ENCODE measurements at places on chromosomes 3 and 15.

DNA sequence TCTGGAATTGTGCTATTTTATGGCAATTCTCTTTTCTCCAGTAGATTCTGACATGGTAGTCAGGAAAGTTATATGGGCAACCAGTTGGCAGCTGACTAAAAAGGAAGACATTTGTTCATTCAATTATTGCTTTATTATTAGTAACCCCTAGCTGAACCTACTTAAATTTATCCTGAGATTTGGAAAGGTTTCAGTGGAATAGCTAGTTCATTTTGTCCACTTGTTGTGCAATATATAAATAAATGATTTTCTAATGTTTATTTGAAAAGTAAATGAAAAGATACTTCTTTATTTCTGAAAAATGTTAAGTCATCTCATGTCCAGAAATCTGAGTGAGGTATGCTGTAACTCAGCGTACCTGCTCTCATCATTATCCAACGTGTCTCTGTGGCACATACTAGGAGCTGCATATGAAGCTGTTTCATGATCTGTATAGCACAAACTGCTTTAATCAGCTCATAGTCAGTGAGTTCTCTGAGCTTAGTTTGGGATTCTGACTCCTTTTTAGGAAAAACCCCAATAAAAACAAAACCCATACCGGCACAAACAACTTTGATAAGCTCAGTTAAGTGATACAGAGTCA, 35.9 kb downstream of the RARB start:
- DNase-seq = no peak

GRCh38 chr3:47475570-47476329, at the start of gene SCAP:
SCAP (minus strand) TSS chr3:47475941; CDS start chr3:47442993, 32,948 bp downstream.
- DNase-seq = peak; percentile 95

- DNase-seq = no peak
Observed at GRCh38 chr3:9754678-9755077, 4.9 kb downstream of the OGG1 start.

DNA sequence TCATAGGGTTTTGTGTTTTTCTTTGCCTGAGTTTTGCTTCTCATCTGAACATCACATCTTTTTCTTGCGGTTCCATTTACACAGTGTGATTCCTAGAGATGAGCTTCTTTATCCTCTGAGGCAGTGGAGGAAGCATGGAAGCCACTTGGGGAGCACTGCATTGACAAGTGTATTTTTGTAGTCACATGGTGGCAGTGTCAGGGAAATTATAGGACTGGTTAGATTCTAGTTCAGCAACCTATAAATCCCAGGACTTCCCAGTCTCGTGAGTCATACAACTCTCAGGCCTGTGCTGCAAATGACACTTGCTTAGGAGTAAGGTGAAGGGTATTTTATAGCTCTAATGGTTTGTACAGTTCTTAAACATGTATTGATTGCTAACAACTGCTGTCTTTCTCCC, 58.4 kb downstream of the RBM6 start:
- no peak for DNase-seq

- DNase-seq = no peak
Observed at GRCh38 chr3:11818033-11818432, 28.7 kb downstream of the TAMM41 start.

DNA sequence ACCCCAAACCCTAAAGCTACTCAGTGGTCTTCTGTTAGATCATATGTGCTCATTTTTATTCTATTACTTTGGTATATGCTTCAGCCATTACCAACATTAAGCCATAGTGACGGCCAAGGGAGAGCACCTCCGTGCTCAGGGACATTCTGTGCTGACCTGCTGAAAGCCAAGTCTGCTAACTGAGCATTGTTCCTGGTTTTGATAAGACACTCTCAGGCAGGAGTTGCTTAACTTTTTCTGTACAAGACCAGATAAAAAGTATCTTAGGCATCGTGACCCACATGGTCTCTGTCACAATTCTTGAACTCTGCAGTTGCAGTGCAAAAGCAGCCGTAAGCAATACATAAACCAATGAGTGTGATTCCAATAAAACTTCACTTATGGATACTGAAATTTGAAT, 100.6 kb downstream of the KLHL25 start:
- peak; percentile 80 for DNase-seq

DNA sequence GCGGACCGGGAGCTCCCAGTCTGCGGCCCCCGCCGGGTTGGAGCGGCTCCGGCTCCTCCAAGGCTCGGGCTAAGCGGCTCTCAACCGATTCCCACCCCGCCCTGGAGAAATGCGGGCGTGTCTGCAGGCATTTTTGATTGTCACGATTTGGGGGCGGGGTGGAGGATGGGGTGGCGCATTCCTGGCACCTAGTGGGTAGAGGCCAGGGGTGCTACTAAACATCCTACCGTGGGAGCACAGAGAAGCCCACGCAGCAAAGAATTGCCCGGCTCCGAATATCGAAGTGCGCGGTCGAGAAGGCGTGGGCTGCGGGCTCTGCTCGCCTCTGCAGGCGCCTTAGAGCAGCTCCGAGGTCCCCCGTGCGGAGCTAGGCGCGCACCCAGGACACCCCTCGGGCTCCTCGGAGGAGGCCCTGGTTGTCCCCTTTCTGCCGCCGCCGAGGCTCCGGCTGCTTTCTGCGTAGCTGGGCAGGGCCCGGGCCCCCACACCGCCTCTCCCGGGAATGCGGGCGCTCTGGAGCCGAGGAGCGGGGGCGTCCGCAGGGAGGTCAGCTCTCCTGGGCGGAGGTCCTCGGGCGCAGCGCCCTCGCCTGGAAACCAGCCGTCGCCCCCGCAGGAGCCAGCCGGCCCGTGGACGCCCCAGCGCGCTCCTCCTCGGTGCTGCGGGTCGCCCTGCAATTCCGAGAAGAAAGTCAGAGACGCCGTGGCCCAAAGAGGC, 16.5 kb upstream of the LAMP3 start:
- DNase-seq = peak; percentile 72

DNA sequence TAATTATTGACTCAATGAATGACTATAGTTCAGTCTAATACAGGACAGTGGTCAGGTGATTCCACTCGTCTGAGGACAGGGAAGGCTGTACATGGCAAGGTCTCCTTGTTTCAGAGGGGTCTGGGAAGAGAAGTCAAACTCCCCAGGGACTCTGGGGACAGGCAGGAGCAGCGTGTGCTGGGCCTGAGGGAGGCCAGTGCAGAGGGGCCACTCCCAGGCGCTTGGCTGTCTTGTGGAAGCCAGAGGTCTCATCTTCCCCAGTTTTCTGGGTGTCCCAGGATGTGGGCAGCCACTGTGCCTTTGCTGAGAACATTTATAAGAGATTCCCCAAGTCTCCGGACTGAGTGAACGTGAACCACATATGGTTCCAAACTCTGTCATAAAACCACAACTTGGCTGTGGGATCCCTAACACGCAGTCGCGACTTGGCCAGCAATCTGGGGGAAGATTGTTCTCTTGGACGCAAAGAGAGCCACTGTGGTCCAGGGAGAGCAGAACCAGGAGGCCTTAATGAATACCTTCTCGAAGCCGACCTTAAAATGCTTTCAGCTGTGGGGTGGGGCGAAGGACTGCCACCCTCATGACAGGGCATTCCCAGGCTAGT, 30.4 kb downstream of the BHLHE40 start:
- DNase-seq = no peak

GRCh38 chr3:135862361-135862760, 103.2 kb upstream of the PPP2R3A start:
- no peak for DNase-seq

- DNase-seq = no peak
Observed at GRCh38 chr3:71876135-71877105, 91.5 kb upstream of the PROK2 start.

DNA sequence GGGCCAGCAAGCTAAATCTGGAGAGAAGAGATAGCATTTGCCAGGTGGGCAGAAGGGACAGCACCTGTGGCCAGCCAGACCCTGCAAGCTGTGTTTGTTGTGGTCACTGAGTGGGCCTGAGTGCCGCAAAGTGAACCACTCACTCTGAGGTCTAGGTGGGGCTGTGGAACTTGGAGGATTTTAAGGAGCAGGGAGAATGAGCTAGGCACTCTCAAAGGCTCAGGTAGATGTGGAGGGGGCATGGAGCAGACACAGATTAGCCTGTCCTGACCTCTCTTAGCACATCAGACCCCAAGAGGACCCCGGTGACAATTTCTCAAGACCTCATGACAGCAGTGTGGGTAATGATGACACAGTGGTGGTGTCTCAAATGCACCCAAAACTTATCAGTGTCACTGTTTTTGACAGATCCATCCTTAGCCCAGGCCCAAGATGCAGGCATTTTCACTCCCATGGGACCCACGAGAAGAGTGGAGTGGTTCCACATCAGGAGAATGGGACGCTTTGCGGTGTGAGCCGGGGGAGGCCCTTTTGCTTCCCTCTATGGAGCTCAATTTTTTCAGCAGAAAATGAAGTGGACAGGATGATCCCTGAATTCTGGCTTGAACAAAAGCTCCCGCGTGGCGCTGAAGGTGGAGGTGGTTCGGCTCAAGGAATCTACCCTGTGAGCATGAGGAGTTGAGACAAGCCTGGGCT, 43.8 kb upstream of the TLE3 start:
- no peak for DNase-seq

DNA sequence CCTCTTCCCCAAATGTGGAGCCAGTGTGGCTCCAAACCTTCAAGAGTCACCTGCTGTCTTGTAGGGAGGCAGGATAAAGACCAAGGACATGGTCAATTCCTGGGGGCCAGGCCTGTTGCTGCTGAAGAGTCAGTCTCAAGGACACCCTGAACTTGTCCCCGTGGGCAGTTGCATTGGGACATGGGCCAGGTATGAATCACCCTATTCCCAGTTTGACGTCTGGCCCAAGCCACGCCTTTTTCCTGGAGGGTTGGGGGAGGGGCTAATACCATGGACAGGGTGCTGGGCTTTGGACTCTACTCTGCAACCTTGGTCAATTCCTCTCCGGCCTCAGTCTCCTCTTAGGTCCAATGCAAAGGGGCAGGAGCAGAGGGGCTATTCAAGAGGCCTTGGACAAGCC, 10.4 kb downstream of the ATP2B2 start:
- peak; percentile 6 for DNase-seq

Measured in erythroblast (primary cell).